ENCODE measurements at places on chromosomes 3 and 15.

DNA sequence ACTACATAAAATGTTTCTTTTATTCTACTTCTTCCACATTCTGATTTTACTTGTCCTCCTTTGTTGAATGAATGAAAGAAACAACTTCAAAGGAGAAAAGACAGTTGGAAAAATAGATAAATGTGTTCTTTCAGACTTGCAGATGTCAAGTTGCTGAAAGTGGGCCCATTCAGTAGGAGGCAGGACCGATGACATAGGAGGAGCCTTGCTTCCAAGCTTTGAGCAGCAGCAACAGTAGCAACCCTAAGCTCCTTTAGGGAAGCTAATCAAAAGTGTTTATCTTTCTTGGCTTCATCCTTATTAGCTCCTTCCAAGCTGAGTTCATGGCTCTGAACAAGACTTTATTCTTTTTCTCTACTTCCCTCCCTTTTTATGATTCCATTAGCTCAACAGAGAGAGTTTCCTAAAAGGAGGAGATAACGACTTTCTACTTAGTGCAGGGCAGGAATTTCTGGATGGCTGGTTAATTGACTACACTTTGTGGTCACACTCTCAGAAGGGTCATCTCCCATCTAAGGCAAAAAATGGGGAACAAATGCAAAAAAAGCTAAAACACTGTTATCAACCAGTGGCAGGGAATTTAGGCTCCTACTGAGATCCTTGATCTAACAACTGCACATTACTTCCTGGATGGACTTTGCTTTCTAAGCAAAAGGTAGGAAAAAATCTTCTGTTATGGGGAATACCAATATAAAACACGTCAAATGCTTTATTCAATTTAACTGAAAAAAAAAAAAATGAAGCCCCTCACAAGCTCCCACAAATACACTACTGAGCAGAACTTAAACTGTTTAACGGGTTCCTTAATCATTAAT, 4.8 kb downstream of the MORC1 start:
- no peak for DNase-seq

DNA sequence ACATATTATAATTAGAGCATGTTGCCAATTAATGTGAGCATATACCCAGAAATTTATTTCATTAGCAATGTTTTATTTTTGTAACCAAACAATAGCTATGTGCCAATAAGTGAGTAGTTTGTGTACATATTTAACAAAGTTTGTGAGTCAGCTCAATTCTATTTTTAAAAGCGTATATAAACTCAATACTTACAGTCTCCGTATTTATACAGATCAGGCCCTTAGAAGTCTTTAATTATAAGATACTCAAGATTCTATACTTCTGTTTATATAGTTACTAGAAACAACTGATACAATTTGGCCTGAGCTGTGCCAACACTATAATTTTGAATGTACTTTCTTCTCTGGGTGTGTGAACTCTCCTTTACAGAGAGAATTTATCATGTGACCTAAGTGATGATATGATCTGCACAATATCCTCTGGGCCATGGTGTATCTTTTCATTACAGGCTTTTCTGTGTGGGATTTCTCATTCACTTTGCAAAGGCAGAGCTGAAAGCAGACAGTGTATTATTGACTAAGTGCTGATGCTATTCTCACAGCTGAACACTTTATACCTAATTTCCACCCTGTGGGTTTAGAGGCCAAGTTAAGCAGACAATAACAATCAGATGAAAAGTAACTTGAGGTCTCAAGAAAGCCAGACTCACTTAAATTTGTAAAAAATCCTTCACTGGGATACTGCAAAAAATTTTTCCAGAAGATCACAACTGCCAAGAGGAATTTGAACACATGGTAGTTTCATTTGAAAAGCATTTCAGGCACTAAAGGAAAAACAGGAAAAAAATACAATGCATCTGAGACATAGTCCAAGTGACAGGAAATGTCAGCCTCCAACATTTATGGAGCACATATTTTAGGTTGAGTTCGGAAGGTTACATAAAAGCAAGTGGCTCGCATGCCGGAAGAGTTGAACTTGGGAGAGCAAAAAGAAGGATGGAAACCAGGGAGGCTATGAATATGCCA, 277.9 kb upstream of the SEMA6D start:
- DNase-seq: no peak

DNA sequence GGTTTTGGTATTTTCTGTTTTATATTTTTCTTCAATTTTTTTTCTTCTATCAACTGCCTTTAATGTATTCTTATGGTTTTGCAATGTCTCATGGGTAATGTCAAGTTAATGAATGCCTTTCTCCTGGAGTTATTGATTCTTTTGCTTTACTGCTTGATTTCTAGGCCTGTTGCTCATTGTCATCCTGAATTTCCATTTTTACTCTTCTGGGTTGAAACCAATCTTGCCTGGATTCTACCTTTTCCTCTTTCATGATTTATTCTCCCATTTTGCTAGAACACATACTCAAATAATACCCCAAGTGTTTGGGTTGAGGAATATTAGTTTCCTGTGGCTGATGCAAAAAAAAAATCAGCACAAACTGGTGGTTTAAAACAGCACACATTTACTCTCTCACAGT, 315.2 kb upstream of the PDZRN3 start:
- DNase-seq: no peak

- peak; percentile 45 for DNase-seq
These were observed 123.2 kb downstream of the RAP2B start for GRCh38 chr3:153285194-153285641.

DNA sequence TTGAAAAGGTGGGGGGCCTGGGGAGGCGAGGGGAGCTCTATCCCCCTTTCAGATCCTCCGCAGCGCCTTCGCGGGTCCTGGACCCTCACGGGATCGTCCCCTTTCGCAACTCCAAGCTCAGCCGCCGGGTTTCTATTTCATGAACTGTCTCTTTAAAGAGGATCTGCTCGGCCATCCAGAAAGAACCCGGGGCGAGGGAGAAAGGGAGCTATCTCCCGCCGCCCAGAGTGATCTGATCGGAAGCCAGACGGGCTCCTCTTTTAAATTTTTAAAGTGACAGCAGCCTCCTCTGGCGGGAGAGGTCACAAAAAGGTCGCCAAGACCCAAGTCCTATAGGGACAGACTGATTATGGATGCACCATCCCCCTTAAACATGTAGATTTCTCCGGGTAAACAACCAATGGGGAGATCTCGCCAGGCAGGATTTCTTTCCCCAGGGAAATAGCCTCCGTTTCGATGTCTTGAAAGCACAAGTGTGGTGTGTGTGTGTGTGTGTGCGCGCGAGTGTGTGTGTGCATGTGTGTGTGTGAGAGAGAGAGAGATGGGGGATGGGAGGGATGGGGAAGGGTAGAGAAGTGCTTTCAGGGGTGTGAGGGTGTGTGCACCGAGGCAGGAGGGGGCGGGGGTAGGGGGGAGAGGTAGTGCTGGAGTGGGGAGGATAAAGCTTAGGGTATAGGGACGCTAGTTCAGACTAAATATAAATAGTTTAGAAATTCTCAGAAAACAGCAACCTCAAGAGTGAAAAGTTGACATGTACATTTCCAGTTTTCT, 516.1 kb downstream of the MECOM start:
- DNase-seq: peak; percentile 67

GRCh38 chr3:138184994-138185393, 2.1 kb upstream of the ARMC8 start:
- DNase-seq: no peak

All from AG08396 (cell line).